Right lung (tissue), 10 donors: ENCODE measurements at places on chromosomes 7 and 10. TPM values are rescaled to one million over a fixed set of nuclear protein-coding genes. Genes with fewer than 3 reads are reported as not detected.

The HYAL4 gene
- polyA plus RNA-seq = not detected

The ECHDC3 gene
- polyA plus RNA-seq = 11.9 TPM

The GFRA1 gene
- 3.5 TPM for polyA plus RNA-seq

The ICA1 gene
- 48.9 TPM for polyA plus RNA-seq

The LLCFC1 gene
- polyA plus RNA-seq = 0.37 TPM

The VAX1 gene
- polyA plus RNA-seq = not detected

The ADARB2 gene
- polyA plus RNA-seq = 0.49 TPM

The GPR141 gene
- polyA plus RNA-seq = 1.4 TPM

The TMEM270 gene
- not detected for polyA plus RNA-seq

The RBM20 gene
- polyA plus RNA-seq = 1.3 TPM

The AFAP1L2 gene
- 37.3 TPM for polyA plus RNA-seq

The FGF8 gene
- polyA plus RNA-seq = not detected

The EIF4EBP2 gene
- polyA plus RNA-seq = 70.6 TPM

The PLPP4 gene
- polyA plus RNA-seq = 0.13 TPM

The NRG3 gene
- polyA plus RNA-seq = 1.5 TPM

The ABCC2 gene
- 0.91 TPM for polyA plus RNA-seq

The PRRT4 gene
- polyA plus RNA-seq = 2.7 TPM
